ENCODE measurements at places on chromosomes 1 and 21.

- DNase-seq, result no peak
Observed at GRCh38 chr1:236841341-236841740, 46.2 kb downstream of the MTR start.

GRCh38 chr1:115473986-115474565 is 136.0 kb upstream of the NGF start:
- no peak for DNase-seq

DNA sequence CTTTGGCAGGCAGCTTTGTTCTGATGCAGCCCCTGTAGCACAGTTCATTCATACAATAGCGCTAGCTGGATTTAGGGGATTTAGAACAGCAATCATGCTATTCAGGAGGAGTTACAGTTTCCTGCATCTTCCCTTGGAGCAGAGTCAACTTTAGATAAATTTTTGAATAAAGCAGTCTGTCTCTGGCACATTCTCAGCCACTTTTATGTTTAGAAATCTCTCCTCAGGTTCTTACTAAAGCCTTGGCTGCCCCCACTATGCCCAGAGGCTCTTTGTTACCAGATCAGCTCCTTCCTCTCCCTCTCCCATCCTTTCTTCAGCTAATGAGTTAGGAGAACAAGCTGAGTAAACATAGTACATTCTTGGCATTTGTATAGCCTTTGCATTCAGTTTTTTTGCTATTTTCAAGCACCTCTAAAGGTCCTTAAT is 17.0 kb upstream of the PIGC start:
- no peak for DNase-seq

DNA sequence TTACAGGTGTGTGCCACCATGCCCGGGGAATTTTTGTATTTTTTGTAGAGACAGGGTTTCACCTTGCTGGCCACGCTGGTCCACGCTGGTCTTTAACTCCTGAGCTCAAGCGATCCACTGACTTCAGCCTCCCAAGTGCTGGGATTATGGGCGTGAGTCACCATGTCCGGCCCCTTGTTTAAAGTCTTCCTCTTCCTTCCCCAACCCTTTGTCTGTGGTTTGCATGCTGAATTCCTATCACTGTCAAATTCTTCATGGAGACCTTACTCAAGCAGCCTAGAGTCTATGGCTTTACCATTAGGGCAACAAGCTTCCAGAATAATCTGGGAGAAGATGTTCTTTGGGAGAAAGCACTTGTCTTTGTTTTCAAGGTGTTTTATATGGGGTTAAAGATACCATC is 34.7 kb downstream of the B3GALT5 start:
- DNase-seq, result no peak

DNA sequence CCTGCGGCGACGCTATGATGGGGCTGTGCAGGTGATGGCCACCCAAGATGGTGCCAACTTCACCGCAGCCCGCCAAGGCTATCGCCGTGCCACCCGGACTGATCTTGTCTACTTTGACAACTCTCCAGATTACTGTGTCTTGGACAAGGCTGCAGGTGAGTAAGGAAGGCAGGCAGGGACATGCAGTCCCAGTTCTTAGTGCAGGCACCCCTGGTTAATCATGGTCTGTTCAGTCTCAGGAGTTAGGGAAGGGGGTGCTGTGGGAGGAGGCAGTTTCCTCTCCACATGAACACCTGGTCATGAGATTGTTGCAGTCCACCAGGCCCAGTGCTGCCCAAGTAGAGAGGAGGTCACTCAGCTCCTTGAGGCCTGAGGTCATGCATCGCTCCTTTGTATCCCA is 8.5 kb downstream of the WNT2B start:
- no peak for DNase-seq

DNA sequence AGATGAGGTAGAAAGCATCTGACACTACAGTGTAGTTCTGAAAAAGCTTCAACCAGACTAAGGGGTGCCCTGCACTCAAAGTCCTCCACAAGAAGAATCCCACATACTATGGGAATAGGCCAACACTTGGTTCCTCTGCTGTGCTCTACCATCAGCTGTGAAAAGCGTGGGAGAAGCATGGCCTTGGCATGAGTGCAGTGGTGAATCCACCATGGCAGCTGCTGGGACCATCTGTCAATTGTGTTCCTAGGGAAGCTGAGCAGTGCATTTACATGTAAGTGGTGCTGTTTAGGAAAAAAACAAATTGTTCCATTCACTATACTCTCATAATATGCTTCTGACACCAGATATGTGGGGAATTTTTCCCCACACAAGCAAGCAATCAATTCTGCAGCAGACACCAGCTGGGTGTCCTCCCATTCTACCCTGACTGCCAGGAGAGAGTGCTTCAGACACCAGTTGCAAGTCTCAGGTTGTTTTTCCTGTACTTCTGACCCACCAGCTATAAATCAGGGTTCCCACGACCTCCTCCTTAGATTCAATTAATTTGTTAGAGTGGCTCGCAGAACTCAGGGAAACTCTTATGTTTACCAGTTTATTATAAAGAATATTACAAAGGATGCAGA is 230.8 kb upstream of the CHRM3 start:
- no peak for DNase-seq

- no peak for DNase-seq
Observed at GRCh38 chr1:36446746-36447145, 3.5 kb downstream of the OSCP1 start.

DNA sequence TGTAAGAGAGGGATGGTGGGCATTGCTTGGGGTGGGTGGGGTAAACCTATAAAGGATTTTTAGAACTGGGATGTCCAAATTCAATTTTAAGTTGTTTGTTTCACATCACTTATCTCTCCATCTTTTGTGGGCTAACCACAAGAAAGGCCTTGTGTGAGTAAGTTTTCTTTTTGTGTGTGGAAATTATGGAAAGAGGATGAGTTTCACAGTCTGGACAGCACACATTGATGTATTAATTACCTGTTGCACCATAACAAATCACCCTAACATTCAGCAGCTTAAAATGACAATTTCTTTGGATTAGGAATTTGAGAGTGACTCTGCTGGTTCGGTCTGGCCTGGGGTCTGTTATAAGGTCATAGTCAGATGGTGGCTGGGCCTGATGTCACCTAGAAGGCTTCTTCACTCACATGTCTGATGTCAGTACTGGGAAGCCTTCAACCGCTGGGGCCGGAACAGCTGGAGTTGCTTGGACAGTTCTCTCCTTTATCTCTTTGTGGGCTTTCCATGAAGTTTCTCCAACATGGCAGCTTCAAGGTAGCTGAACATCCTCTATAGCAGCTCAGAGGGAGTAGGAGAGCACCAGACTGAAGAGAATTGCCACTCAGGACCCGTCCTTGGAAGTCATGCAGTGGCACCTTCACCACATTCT is 2.0 kb upstream of the COL9A2 start:
- no peak for DNase-seq

- DNase-seq, result no peak
Observed at GRCh38 chr1:28822799-28823198, 10.8 kb downstream of the OPRD1 start.

GRCh38 chr1:245983294-245983967 is 523.6 kb downstream of the SMYD3 start:
- DNase-seq, result no peak

DNA sequence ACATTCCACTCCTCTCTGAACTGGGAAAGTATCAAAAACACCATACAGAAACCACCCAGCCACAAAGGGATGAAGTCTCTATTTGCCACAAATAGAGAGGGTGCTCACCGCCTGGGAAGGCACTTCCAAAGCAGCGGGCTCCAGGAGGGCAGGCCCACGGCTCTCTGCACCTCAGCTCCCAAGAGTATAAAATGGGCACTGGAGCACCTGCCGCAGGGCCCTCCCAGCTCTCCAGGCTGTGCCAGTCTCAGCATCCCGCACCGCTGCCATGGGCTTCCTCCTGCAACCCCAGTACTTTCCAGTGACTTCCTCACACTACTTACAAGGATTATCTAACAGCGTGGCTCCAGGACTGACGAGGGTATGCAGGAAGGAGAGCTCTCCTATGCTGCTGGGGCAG is 14.4 kb downstream of the C2CD2 start:
- DNase-seq, result no peak

DNA sequence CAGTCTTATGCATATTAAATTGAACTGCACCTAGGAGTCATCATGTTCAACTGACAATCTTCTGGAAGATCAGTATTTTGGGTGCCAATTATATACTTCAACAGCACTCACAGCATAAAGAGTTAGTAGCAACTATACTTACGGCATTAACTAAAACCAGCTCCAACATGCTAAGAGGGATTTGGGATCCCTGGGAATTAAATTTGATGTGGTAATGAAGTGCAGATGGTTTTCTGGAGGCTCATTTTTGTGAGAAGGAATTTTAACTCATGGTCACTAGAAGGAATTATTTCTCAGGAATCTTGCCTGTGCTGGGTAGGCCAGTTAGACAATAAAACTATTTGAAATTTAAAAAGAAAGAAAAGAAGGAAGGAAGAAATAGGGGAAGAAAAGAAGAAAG is 18.3 kb downstream of the IFI44 start:
- no peak for DNase-seq

All from hepatic stellate cell (primary cell).